Activated CD8-positive, alpha-beta memory T cell treated with anti-CD3 and anti-CD28 coated beads for 48 hours (primary cell): ENCODE measurements at places on chromosomes 6 and 20.

DNA sequence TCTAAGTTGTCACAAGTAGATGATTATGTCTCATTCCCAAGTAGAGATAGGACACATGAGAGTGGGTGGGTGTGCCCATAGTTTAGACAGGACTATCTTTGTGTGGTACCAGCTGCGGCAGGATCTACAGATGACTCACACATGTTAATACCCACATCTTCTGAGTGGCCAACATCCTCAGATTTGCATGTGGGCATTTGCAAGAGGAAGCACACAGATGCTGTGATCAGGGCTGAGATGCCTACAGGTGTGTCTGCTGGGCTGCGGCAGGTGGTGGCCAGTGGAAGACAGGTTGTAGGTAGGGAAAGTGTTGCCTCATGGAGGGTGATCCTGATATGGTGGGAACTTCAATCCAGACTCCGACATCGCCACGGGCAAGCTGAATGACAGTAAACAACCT is 50.8 kb downstream of the UTRN start:
- no peak for DNase-seq

- no peak for DNase-seq
Observed at GRCh38 chr6:111764238-111765175, 108.7 kb downstream of the FYN start.

- DNase-seq = no peak
Observed at GRCh38 chr20:48535556-48535955, 292.2 kb downstream of the PREX1 start.

DNA sequence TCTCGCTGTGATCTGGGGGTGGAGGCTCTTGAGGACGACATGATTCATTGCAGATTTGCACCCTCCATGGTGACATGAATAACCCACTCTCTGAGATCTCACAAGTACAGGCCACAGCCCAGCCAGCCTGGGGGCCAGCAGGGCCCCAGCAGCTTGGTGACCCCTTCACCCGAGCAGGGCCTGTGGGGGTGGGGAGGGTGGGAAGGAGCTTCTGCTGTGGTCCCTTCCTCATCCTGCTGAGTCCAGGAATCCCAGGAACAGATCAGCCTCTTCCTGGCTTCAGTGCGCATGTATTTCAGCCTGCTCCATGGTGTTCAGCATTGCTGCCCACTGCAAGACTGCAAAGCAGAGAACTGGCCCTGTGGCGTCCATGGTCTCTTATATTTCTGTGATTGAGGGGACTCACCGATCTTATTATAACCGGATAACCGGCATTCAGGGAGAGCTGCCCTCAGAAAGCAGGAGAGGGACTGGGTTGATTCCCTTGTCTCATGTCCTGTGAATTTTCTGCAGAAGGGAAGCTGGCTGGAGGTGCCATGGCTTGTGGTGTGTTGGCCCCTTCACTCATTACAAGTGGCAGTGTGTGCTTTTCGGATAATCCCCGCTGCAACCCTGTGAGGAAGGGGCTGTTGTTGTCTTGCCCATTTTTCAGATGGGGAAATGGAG is 118.8 kb upstream of the FRMD1 start:
- no peak for DNase-seq

DNA sequence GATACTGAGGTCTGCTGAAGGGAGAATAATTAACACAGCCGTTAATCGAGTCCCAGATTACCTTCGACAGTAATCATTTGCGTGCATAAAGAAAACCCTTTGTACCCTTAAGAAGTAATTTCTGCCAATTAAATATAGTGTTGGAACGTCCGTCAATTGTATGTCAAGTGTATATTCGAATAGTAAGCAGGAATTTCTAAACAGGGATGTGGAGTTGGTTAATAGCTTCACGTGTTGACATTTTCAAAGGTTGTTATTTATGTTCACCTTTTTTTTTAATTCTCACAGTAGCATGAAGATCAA is 798 bp upstream of the SNAP91 start:
- no peak for DNase-seq
